Bone marrow (tissue), 2 donors: ENCODE measurements at places on chromosomes 2 and 18.

GRCh38 chr2:120265006-120265405, 12.4 kb downstream of the RALB start:
- no peak for DNase-seq

DNA sequence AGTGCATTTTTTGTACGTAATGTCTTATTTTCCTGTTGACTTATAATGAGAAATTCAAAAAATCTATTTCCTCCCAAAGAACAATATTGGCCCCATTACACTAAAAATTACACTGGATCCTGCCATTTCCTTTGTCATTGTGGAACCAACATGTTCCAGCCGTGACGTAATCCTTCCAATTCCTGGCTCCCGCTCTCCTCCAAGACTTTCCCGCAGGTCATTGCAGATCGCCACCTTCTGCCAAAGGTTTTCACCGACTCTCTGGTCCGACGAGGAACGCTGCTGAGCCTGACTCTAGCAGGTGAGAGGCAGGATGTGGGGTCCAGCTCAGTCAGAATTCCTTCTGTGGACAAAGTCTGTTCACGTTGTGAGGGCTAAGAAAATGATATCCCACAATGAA, 38.0 kb downstream of the PTGR3 start:
- no peak for DNase-seq

DNA sequence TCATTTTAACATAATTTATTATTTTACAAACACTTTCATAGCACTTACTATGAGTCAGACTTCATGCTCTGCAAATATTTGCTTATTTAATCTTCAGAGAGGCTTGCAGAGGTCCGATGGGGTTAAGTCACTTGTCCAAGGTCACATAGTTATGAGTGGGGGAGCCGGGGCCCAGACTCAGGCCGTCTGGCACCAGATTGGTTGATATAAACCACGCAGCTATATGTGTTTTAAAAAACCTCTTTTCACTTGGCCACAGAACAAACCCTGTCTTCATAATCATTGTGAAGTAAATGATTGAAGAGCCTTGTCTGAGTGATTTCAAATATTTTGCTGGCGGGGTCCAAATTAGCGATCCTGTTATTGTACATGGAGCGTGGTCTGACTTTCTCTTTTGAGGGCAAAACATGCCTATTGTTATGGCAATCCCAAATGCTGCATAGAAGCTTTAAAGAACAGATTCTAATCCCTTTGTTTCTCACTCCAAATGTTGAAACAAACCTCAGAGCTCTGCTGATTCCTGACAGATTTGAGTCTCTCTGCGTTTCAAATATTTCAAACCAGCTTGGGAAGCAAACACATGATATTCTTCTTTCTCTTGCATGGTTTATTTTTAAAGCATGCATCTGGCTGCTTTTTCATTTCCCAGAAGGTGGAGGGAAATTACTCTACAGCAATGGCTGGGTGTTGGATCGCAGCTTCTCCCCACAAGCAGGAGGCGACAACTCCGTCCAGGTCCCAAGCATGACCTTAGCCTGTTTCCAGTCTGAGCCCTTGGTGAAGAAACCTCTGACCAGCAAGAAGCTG, 142.4 kb downstream of the DDX1 start:
- DNase-seq = no peak

DNA sequence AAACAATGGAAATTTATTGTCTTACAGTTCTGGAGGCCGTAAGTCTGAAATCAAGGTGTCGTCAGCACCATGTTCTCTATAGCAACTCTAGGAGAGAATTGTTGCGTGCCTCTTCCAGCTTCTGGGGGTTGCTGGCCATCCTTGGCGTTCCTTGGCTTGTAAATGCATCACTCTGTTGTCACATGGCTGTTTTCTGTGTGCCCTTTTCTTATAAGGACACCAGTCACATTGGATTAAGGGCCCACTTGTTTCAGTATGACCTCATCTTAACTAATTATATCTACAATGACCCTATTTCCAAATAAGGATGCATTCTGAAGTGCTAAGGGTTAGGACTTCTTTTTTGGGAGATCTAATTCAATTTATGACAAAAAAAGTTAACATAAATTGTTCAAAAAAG, 1.4 kb upstream of the PLEK start:
- no peak for DNase-seq

DNA sequence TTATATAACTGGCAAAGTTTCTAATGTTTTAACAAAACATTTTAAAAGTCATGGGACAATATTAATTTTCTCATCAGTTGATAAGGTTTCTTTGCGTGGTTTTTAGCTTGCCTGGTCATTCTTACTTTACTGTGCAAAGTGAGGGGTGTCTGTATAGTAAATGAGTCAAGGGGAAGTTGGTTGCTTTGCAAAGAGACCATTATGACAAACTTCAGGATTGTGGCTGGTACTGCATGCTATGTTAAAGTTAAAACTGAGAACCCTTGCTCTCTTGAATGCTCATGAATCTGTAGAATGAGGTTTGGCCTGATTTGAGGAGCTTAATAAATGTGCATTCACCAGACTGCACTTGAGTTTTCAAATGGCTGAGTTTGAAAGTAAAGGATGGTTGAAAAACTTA, 47.0 kb downstream of the COL4A4 start:
- no peak for DNase-seq

GRCh38 chr18:60675801-60676200, 303.2 kb upstream of the MC4R start:
- no peak for DNase-seq

DNA sequence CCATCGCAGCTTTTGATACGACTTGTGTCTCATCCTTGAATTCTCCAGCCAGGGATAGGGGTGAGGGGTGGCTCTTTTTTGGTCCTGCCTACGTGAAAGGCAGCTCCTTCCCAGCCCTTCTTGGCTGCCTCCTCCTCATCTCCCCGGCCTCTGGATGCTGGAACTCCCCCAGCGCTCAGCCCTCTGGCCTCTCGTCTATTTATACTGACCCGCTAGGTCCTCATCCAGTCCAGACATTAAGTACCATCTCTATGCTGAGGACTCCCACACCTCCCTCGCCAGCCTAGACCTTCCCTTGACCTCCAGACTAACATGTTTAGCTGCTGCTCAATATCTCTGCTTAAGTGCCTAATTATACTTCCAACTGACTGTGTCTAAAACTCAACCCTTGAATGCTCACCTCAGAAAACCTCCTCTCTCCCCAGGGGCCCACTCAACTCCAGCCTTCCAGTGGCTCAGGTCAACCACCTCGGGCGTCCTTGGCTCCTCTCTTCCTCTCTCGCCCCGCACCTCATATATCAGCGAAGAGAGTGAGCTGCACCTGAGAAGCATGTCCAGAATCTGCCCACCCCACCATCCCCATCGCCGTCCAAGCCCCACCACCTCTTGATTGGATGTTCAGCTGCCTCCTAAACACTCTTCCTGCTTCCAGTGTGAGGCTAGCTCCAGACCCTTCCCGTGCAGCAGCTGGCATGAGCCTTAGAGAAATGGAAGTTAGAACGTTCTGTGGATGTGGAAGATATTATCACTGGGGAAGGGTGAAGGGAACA, 34.8 kb downstream of the TOGARAM2 start:
- DNase-seq = no peak

DNA sequence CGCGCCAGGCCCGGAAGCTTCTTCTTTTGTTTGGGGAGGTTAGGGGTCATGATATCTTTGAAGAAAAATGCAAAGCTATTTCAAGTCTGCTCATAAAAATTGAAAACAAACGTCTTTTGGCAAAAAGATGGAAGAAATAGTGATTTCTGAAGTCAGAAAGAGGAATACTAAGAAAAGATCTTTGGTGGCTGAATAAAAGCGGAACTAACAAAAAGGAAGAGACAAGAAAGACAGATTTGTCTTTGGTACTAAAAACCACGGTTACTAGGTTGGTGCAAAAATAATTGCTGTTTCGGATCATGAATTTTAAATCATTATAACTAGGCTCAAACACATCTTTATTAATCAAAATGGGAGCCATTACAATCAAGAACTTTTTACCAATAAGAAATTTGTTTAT, 164.6 kb upstream of the TRIB2 start:
- no peak for DNase-seq

GRCh38 chr2:240506406-240507059, 51.3 kb downstream of the ANKMY1 start:
- DNase-seq = no peak

GRCh38 chr2:36464006-36464721, 108.6 kb downstream of the CRIM1 start:
- no peak for DNase-seq
